ENCODE measurements at places on chromosomes 2 and 18.

GRCh38 chr2:82268446-82268845 is 1963.9 kb upstream of the LRRTM1 start:
- DNase-seq, result no peak

DNA sequence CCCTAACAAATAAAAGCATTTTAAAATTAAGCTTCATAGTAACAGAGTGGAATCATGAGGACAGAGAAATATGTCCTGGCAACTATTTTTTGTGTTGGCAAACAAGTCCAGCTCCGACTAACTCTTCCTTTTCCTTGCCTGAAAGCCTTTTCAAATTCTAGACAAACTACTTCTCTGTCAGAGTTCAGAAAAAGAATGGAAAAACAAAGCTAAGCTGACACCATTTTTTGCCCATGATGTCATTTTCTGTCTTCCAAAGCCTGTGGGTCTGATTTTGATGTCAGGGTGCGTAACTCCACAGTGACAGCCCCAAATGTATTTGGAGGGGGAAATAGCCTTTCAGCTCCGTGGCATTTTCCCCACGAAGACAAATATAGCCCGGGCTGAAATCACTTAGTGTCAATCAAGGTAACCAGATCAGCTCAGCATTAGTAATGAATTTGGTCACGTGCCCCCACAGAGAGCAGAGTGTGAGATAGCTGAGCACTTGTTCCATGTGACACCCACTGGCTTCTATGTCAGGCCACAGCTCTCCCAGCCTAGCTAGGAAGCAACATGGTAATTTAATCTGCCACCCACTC is 233.0 kb upstream of the SIX2 start:
- peak; percentile 67 for DNase-seq

DNA sequence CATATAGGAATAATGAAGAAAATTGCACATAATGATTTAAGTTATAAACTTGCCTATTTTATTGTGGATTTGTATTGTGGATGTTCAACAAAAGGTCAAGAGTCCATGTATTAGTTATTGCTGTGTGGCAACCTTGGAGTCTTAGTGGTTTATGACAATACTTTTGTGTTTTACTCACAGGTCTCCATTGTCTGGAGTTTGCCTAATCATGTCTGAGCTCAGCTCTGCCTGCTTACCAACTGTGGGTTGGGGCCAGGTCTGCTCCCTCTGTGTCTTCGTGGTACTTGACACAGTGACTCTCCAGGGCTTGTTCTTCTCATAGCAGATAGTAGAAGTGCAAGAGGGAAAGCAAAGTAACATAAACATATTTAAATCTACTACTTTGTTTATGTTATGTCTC is 382.5 kb downstream of the CBLN2 start:
- no peak for DNase-seq

DNA sequence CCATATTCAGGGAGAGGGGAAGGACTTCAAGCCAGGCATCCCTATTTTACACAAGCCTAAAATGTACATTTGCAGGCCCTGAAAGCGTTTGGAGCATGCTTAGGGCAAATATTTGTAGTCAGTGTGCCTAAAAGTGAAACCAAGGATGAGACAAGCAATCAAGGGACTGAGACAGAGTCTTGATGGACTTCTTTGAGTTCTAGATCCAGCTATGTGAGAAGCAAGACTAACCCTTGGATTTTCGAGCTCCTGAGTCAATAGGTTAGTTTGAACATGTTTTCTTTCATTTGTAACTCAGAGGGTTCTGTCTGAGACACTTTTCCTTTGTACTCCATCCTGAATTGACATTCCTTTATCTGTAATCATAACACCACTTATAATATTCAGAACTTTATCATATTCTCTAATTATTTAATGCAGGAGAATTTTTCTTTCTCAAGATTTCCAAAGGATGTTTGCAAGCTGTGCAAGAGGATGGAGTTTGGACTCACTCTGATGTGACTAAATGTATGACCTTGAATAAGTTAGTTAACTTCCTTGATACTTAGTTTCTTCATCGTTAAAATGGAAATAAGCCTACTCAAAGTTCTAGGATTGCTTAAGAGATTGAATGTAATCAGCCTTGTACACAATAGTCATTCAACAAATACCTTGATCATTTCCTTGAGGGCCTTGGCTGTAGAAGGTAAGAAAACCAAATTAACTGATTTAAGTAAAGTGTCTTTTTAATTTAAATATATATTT is 1237.8 kb upstream of the ZEB2 start:
- no peak for DNase-seq

- DNase-seq, result no peak
Observed at GRCh38 chr2:53098696-53099078, 668.9 kb upstream of the CHAC2 start.

- DNase-seq, result peak; percentile 22
Observed at GRCh38 chr2:21317131-21317530, 193.4 kb downstream of the TDRD15 start.

GRCh38 chr2:119853777-119854399 is 94.2 kb downstream of the PTPN4 start:
- peak; percentile 62 for DNase-seq

- no peak for DNase-seq
Observed at GRCh38 chr2:233173115-233173514, 78.4 kb upstream of the ATG16L1 start.

- DNase-seq, result no peak
Observed at GRCh38 chr2:114727012-114727411, 284.6 kb downstream of the DPP10 start.

- no peak for DNase-seq
Observed at GRCh38 chr18:23306822-23307221, 146.3 kb upstream of the RIOK3 start.

- no peak for DNase-seq
Observed at GRCh38 chr2:212977152-212977551, 174.3 kb downstream of the IKZF2 start.

GRCh38 chr2:122203523-122203922 is 448.1 kb downstream of the TSN start:
- DNase-seq, result peak; percentile 95

DNA sequence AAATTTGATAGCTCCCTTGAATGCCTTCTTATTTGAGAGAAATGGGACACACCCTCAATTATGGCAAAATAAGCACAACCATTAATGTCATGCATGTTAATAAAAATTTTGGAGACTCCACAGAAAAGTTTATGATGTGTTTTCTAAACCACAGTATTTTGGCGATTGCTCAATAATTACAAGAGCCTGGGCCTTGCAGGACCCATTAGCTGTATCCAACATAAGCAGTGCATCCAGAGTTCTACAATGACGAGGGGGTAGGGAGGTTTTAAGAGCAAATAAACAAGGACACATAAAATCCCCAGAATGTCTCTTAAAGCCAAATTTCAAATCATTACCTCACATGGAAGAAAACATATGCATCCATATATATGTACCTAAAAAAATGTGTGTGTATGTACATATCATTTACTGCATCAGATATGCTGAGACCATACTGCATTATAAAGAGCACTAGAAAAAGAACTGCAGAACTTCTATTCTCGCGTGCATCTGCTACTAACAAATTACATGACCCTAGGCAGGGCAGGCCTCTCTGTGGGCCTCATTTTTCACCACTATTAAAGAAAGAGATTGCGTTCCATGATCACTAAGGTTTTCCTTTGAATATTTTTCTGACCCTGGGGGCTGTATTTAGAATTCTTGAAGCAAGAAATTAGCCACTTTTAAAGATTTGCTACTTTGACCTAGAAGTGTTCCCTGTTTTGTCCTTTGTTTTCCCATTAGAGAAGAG is 38.0 kb downstream of the CMPK2 start:
- no peak for DNase-seq

GRCh38 chr2:64996871-64997307 is 7.7 kb downstream of the SLC1A4 start:
- DNase-seq, result no peak

DNA sequence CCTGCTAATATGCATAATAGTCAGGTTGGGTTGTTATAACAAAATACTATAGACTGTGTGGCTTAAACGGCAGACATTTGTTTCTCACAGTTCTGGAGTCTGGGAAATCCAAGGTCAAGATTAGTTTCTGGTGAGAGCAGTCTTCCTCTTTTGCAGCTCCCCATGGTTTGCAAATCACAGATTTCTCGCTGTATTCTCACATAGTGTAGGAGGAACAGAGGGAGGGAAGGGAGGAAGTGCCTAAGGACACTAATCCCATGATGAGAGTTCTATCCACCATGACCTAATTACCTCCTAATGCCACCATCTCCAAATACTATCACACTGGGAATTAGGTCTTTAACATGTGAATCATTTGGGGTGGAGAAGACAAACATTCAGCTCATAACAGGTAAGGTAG is 20.1 kb upstream of the PTH2R start:
- DNase-seq, result no peak

GRCh38 chr18:11055721-11056120 is 93.6 kb downstream of the PIEZO2 start:
- no peak for DNase-seq

- peak; percentile 43 for DNase-seq
Observed at GRCh38 chr18:34352385-34353163, 127.9 kb upstream of the NOL4 start.

GRCh38 chr2:228519561-228519960 is 338.1 kb upstream of the SPHKAP start:
- DNase-seq, result no peak
